ENCODE measurements at places on chromosomes 2 and 18. TPM values are rescaled to one million over a fixed set of nuclear protein-coding genes. Genes with fewer than 3 reads are reported as not detected.

- no peak overlapping the region for H3K27ac ChIP-seq
- no peaks in the 10 kb centered on the region for H3K36me3 ChIP-seq
- no peak for DNase-seq
- no peaks in the 10 kb centered on the region for H3K4me1 ChIP-seq
- no peaks in the 10 kb centered on the region for H3K27me3 ChIP-seq
Measured at GRCh38 chr2:10159581-10160131, 37.1 kb downstream of the RRM2 start.

DNA sequence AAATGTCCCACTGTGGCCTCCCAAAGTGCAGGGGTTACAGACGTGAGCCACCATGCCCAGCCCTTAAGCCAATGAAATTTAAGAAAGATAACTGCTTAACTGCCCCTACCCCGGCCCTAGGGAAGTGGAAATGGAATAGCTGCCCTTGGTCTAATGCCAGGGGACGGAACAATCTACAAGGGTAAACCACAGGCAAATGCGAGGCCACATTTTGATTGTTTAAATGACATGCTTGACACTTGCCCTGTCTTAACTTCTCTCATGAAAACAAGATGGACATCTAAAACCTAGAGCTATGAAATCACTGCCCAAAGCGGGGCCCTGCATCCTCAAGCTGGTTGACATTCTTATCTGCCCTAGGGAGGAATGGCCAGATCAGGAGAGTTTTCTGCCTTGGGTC lies 5.5 kb upstream of the ITSN2 start:
- no peak for DNase-seq
- no peaks in the 10 kb centered on the region for H3K27me3 ChIP-seq
- no peak overlapping the region for H3K27ac ChIP-seq
- H3K4me3 ChIP-seq, result no peak overlapping the region
- H3K36me3 ChIP-seq, result no peaks in the 10 kb centered on the region

GRCh38 chr2:56014046-56014730 lies 90.6 kb upstream of the EFEMP1 start:
- H3K4me3 ChIP-seq, result no peak overlapping the region
- H3K27ac ChIP-seq, result no peak overlapping the region
- DNase-seq, result no peak
- no peaks in the 10 kb centered on the region for H3K27me3 ChIP-seq

- no peaks in the 10 kb centered on the region for H3K27me3 ChIP-seq
- no peaks in the 10 kb centered on the region for H3K4me1 ChIP-seq
- no peak overlapping the region for H3K4me3 ChIP-seq
- no peak for DNase-seq
Measured at GRCh38 chr2:134677856-134678756, 40.7 kb downstream of the TMEM163 start.

- H3K36me3 ChIP-seq, result no peaks in the 10 kb centered on the region
- peaks cover 9% of the 10 kb centered on the region for H3K4me1 ChIP-seq
- H3K27ac ChIP-seq, result no peak overlapping the region
Measured at GRCh38 chr2:112623913-112624777, 21.6 kb upstream of the SLC20A1 start.

DNA sequence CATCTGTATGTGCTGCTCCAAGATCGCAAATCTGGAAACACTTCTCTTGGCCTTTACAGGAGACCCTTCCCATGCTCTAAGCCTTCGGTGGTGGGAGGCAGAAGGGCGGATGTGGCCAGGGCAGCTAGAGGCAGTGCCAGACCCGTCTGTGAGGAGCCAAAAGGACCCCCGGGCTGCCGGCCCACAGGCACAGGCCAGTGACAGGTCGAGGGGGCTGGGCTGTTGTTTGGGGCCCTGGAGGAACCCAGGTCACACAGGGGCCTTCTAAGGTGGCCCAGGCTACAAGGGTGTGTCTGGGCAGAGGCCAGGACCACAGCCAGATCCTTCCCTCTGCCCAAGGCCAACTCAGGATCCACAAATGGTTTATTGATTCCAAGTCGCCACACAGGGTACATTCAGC lies 49.4 kb downstream of the SLC66A2 start:
- H3K36me3 ChIP-seq, result peaks cover 17% of the 10 kb centered on the region
- no peaks in the 10 kb centered on the region for H3K4me1 ChIP-seq
- DNase-seq, result peak; percentile 19
- H3K27ac ChIP-seq, result no peak overlapping the region

- no peak overlapping the region for H3K4me3 ChIP-seq
- no peak overlapping the region for H3K27ac ChIP-seq
- no peaks in the 10 kb centered on the region for H3K36me3 ChIP-seq
- no peaks in the 10 kb centered on the region for H3K4me1 ChIP-seq
- H3K27me3 ChIP-seq, result no peaks in the 10 kb centered on the region
Measured at GRCh38 chr2:126496493-126496892, 159.5 kb upstream of the GYPC start.

DNA sequence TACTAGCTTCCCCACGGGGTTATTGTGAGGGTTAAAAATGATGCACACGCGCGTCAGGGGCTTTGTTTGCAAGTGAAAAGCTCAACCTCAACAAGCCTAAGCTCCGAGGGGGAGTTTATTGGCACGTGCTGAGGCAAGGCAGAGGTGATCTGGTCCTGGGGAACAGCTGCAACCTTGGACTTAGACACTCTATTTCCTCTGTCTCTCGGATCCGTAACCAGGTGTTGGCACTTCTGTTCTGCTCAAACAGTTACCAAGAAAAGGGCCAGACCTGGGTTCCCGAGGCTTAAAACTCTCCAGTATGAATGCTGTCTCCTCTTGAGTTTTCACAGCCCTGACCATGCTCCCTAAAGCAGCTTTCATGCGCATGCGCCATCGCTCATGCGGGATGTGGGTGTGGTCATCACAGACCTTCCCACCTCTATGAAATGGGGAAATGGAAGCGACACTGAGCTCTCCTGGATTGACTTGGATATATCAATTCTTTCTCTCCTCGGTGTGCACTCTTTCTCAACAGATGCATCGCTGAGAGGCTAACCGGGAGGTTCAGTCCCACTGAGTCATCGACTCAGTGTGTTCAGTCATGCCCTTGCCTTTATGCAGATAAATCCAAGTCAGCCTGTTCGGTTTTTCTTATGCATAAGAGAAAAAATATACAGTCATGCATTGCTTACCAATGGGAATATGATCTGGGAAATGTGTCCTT lies 19.9 kb upstream of the RAB31 start:
- DNase-seq, result no peak
- no peaks in the 10 kb centered on the region for H3K36me3 ChIP-seq

DNA sequence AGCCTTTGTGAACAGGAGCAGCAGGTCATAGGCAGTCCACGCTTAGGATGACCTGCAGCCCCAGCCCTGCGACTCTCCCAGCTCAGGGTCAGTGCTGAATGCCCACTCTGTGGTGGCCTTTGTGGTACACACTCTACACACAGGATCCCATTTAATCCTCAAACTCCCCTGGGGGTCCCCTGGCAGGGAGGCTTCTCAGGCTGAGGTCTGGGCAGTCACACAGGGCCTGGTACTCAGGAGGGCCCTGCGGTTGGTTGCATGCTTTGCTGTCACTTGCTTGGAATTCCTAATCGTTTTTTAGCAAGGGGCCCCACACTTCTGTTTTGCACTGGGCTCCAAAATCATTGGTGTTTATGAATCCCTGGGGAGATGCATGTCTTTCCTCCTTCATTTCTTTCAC lies 113.0 kb downstream of the EML6 start:
- H3K27ac ChIP-seq, result no peak overlapping the region
- no peaks in the 10 kb centered on the region for H3K4me1 ChIP-seq
- no peaks in the 10 kb centered on the region for H3K27me3 ChIP-seq
- no peaks in the 10 kb centered on the region for H3K36me3 ChIP-seq
- H3K4me3 ChIP-seq, result no peak overlapping the region

- DNase-seq, result no peak
- no peaks in the 10 kb centered on the region for H3K36me3 ChIP-seq
- H3K4me3 ChIP-seq, result no peak overlapping the region
- no peaks in the 10 kb centered on the region for H3K4me1 ChIP-seq
Measured at GRCh38 chr18:23068011-23068410, 67.3 kb upstream of the CABLES1 start.

PTPN4 gene
- 45.8 TPM for total RNA-seq

HOXD9 gene
- not detected for total RNA-seq

NAT8 gene
- not detected for total RNA-seq

All from heart left ventricle (tissue), 16 donors.